ENCODE measurements at places on chromosomes 6 and 20.

DNA sequence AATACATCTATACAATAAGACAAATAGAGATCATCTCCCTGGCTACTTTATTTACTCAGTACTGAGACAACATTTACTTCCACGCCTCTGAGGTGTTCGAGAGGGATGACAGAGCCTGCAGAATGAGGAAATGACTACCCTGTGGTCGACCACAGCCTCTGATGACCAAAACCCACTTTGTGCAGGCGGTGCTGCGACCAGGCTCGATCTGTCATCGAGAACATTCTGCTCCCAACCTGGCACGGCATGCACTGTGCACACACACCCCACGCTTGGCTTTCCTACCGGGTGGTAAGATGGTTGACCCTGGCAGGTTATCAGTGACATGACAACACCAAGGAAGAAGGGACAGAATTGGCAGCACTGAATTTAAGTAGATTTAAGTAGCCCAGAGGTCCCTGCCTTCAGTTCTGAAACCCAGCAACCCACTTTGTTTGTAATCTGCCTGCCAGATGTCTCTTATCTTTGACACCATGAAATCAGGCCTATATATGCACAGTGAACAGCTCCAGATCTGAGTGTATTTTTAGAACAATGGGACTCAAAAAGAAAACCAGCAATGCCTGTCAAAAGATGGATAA is 42.6 kb downstream of the TTI1 start:
- DNase-seq, result peak; percentile 22

DNA sequence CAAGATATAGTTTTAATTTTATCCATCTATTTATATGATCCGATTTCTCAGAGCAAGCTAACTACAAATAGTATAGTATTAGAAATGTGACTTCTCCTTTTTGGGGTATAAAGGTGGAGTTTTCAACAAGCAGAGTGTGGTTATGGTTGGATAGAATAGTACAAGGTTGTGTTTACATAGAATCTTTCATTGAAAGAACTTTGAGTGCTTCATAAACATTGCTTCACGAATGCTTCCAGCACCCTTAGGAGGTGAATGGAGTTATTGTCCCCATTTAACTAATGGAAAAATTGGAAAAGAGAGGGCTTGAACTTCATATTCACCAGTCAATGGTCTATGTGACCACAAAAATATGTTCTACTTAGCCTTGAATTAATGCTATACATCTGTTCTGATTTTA is 134.1 kb upstream of the CITED2 start:
- no peak for DNase-seq

DNA sequence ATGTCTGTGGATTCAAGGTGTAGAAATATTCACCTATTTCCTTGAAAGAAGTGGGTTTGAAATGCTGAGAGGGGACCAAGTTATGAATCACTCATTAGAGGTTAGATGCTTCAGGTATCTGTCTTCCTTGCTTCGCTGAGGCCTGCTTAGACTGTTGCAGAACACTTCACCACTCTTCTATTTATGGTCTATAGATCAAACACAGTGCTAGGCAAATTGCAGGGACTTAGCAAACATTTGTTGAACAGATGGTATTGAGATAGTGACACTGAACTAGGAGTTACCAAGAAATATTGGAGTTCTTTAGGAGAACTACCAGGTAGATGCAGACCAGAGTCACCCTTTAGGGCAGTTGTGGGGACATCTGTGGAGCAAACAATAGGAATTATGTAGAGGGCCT is 123.8 kb downstream of the RFPL4B start:
- DNase-seq, result no peak

GRCh38 chr6:19501737-19502245 is 335.4 kb upstream of the ID4 start:
- DNase-seq, result no peak

DNA sequence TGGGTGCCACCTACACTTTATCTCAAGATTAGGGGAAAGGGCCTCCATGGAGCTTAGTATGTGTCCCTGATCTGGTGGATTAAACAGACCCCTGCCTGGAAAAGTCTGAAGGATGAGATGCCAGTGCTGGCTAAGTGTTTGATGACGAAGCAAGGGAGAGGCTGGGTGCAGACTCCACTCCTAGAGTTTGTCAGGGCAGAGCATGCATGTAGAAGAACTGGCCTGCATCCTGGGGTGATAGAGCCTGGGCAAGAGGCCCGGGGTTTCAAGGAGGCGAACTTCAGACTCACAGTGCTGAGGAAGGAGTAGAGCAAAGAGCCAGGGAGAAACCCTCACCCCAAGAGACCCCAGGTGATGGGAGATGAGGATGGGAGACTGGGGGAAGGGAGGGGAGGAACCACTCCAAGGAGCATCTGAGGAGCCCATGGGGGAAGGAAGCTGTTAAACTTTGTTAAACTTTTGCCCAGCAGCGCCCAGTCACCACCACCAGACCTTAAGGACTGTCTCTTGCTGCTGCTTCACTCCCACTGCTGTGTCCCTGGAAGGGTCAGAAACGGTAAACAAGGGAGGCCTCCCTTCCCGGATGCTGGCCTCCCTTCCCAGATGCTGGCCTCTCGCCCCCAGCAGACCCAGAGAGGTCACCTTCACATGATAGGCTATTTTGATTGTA is 61.6 kb downstream of the RPRD1B start:
- no peak for DNase-seq

- DNase-seq, result no peak
These were observed 11.3 kb downstream of the PREX1 start for GRCh38 chr20:48816282-48817205.

DNA sequence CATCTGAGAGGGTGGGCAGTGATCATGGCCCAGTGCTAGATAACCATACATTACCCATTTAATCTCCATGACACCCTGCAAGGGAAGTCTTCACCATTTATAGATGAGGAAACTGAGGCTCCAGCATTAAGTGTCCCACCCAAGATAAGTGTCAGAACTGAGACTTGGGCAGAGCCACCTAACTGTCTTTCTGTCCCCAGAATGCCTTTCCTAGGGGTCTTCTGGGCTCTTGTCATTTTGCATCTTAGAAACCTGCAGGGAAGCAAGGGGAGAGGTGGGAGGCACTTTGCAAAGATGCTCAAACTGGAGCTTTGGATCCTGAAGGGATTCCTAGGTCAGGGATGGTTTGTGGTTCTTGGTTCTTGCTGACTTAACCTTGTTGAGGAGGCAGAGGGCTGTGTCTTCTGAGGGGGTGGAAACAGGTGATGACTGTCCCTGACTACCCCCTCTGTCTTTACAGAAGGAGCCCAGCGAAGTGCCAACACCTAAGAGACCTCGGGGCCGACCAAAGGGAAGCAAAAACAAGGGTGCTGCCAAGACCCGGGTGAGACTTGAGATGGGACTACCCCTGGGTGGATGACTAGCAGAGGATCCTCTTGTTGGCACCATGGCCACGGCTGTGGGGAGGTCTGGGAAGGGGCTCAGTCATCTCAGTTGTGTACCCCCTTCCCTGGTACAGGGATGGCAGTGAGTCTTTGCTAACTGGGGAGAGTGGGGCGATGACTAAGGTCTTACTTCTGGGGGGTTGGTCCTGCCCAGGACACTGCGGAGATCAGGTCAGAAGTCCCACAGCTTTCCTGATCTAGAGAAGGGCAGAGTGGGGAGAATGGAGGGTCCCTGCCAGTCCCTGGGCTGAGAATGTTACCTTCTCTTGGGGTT is 5.8 kb downstream of the HMGA1 start:
- no peak for DNase-seq

GRCh38 chr6:169959136-169960002 is 207.9 kb downstream of the ERMARD start:
- peak; percentile 98 for DNase-seq

Data from NCI-H1417 (cell line).